ENCODE measurements at places on chromosomes 1 and 21.

GRCh38 chr1:58848818-58849411 lies 65.1 kb upstream of the JUN start:
- no peak for DNase-seq

- DNase-seq, result no peak
These were observed 31.0 kb downstream of the HSD3B1 start for GRCh38 chr1:119537966-119538365.

GRCh38 chr1:2046174-2046917 lies 3.9 kb upstream of the PRKCZ start:
- DNase-seq, result no peak

- no peak for DNase-seq
These were observed 308.5 kb upstream of the ADAMTS5 start for GRCh38 chr21:27275294-27275927.

DNA sequence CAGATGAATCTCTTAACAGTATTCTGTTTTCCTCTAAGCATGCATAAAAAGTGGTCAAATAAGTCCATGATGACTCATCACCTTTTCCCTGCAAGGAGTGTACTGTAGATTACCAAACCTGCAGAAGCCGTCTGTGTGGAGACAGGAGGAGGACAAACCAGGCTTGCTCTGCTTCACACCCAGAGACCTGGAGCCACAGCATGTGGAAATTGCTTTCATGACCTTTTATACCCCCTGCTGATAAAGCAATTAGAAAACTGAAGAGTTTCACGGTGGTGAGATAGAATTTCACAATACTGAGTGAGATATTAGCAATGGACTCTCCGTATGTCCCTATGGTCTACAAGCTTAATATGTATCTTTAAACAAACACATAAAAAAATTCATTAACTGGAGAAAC lies 9.4 kb downstream of the CORT start:
- DNase-seq, result no peak

DNA sequence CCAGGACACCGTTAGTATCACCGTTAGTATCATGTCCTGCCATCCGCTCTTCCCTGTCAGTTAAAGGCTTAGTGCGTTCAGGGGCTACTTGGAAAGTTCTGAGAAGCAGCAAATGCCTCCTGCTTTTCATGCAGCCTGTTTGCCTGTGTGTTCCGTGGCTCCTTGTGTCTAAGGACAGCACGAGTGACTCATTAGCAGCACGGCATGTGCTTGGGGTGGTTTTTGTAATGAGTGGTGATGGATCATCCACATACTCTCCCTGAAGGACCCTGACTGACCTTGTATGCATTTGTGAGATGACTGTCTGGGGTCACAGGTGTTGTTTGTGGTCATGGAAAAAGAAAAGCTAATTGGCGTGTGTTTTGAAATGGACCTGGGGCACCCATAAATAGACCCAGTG lies 221.9 kb downstream of the PBX1 start:
- DNase-seq, result no peak

All from nucleus accumbens (tissue), 56 donors.